ENCODE measurements at places on chromosomes 3 and 15. TPM values are rescaled to one million over a fixed set of nuclear protein-coding genes. Genes with fewer than 3 reads are reported as not detected.

Gene PLD1
- 10.9 TPM for total RNA-seq

Gene MYZAP
- total RNA-seq, result 1.2 TPM

Gene WDR93
- total RNA-seq, result 0.13 TPM

Gene NKIRAS1
- 7.9 TPM for total RNA-seq

Gene KBTBD13
- total RNA-seq, result not detected

Gene DUOXA2
- not detected for total RNA-seq

Gene IL5RA
- total RNA-seq, result not detected

Gene PARP15
- not detected for total RNA-seq

Gene ZPLD1
- total RNA-seq, result 0.06 TPM

Gene TRANK1
- total RNA-seq, result 2.6 TPM

Gene OIP5
- total RNA-seq, result 15.0 TPM

Gene TM4SF18
- total RNA-seq, result 40.4 TPM

Gene NOX5
- 0.24 TPM for total RNA-seq

Gene CHRNA3
- total RNA-seq, result 0.46 TPM

Gene SNX22
- total RNA-seq, result 0.90 TPM

Gene SNURF
- 7.0 TPM for total RNA-seq

Gene CHP1
- 69.5 TPM for total RNA-seq

Gene UROC1
- not detected for total RNA-seq
